Fibroblast of villous mesenchyme (primary cell): ENCODE measurements at places on chromosomes 12 and 14. TPM values are rescaled to one million over a fixed set of nuclear protein-coding genes. Genes with fewer than 3 reads are reported as not detected.

DNA sequence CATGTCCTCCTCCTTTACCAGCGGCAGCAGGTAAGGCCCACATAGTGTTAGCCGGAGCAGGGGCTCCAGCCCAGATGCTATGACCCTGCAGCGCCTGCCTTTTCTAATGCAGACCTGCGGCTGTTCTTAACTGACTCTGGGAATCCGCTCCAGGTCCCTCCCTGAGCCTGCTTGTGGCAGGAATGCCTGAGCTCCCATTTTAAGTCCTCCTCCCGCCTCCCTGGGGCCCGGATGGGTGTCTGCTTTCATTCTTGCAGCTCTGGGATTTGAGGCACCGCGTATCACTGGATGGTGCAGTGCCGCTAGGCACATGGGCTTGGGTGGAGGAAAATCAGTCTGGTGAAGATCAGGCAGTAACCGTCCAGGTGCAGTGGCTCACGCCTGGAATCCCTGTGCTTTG is 7.6 kb downstream of the TSPAN9 start:
- no peak for DNase-seq

DNA sequence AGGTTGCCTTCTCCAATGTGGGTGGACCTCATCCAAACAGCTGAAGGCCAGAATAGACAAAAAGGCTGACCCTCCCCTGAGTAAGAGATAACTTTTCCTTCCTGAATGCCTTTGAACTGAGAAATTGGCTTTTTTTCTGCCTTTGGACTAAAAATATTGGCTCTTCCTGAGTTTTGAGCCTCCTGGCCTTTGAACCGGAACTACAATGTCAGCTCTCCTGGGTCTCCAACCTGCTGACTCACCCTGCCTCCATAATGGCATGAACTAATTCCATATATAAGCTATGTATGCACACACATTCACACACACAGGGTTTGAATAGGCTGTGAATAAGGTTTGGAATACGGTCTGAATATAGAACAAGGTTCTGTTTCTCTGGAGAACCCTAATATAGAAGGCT is 39.7 kb upstream of the TMEM260 start:
- DNase-seq: no peak

Gene PTCSC3
- not detected in 2 replicates for total RNA-seq

DNA sequence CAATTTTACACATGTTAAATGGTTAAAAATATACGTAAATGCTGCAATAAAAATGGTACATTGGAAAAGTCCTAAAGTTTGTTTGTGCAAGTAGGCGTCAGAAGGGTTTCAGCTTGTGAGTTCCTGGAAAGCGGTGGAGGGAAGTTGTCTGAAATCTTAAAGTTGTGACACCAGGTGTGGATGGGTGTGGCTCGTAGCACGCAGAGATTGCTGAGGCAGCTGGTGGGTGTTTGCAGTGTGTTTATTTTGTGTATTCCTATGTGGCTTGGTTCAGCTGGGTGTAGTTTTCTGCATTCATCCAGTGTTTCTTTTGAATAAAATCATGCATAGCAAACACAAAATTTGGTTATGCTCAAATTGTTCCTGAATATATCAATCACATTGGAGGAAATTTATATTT is 136.8 kb upstream of the TBX3 start:
- no peak for DNase-seq

Gene TEX52
- total RNA-seq: not detected in 2 replicates

Gene PDE3A
- 3.9 and 7.1 TPM in 2 replicates for total RNA-seq

DNA sequence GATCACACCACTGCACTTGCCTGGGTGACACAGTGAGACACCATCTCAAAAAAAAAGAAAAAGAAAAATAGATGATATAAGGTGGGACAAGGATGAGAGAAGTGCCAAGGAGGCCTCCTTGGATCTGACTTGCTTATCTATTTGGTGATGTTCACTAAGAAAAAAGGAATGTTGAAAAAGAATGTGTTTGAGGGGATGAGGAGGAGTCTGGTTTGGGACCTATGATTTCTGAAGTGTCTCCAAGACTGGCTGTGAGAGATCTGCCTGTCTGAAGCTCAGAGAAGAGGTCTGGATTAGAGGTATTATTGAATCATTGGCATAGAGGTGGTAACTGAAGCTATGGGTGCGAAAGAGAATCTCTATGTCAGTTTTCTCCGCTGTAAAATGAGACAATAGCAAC is 42.8 kb downstream of the BCAT1 start:
- no peak for DNase-seq

DNA sequence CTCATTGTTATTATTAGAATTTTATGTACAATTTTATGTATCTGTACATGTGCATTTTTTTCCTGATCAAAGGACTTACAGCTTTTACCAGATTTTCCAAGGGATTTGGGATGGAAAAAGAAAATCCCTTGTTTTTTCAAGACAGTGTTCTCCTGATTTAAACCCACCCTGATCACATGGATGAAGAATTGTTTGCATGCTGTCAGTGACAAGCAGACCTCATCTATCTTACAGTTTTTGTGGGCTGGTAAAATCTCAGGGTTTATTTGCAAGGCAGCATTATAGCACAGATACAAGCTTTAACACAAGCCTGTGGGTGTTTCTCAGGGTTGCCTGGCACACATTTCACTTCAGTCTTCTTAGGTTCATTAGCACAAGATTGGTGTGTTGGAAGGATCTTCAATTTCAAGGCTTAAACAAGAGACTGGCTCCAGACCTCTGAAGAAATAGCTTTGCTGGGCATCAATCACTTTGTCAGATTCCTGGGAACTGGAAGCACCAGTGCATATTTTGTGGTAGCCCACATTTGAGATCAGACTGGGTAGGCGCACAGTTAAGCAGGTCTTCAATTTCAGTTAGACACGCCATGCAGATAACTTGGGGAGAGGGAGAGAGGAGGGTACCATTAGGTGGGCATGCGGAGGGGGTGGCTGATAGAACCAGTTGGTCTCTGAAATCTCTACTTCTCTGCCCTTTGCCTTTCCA is 118.0 kb downstream of the TBX5 start:
- peak; percentile 1 for DNase-seq

- no peak for DNase-seq
Observed at GRCh38 chr12:11564984-11565651, 84.4 kb upstream of the ETV6 start.
